Stimulated activated CD4-positive, alpha-beta T cell treated with anti-CD3 and anti-CD28 coated beads, Interleukin-1b, Interleukin-23, amount 100 ng/mL, for 1 hour (primary cell): ENCODE measurements at places on chromosomes 5 and 9.

- DNase-seq, result no peak
These were observed 21.0 kb upstream of the NSMF start for GRCh38 chr9:137479892-137480685.

DNA sequence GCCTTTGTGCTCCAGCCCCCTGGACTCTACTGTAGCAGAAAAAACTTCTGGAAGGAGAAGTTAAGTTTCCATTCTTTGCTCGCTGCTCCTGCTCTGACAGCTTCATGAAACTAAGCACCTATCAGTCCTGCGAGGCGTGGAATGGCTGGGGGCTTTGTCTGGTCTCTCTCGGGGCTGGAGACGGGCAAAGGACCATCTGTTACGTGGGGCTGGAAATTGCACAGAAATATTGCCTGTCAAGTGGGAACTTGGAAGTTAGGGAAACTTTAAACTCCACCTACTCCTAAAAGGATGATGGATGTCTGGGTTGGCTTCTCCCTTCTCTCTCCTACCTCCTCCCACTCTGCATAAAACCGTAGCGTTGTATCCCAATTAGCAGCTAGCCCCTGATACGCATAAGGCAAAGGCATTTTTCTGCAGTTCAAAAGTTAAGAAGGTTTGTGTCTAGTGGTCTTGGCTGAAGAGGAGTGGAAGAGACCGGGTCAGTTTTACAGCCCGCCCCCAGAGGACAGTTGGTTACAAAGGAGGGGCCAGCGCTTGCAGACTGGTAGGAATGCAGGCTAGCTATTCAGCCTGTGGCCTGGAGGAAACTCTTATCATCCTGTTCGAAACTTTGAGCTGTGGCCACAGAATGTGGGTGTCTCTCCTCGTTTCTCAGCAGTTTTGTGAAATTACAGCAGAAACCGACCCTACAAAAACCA is 1.3 kb downstream of the FBXL7 start:
- no peak for DNase-seq

DNA sequence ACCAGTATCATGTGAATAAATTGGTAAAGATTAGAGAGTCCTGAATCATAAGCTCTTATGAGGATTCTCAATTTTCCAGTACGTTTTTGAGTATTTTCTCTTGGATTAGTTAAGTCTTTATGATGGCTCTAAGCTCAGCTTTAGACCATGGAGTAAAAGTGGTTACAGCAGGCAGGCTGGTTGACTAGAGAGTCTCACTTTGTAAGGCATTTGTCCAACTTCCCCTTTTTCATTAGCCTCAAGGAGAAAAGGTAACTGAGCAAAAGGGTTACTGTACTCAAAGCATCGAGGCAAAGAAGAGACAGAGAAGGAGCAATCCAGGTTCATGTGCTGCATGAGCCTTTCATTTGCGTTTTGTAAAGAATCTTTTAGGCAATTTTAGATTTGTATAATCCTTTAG is 8.5 kb downstream of the NOP16 start:
- DNase-seq, result no peak

GRCh38 chr9:11779971-11780370 is 913.2 kb upstream of the TYRP1 start:
- DNase-seq, result no peak

- DNase-seq, result no peak
These were observed 541.4 kb upstream of the ZNF462 start for GRCh38 chr9:106321394-106322180.

- no peak for DNase-seq
These were observed 8.2 kb downstream of the TLX3 start for GRCh38 chr5:171317230-171317629.

DNA sequence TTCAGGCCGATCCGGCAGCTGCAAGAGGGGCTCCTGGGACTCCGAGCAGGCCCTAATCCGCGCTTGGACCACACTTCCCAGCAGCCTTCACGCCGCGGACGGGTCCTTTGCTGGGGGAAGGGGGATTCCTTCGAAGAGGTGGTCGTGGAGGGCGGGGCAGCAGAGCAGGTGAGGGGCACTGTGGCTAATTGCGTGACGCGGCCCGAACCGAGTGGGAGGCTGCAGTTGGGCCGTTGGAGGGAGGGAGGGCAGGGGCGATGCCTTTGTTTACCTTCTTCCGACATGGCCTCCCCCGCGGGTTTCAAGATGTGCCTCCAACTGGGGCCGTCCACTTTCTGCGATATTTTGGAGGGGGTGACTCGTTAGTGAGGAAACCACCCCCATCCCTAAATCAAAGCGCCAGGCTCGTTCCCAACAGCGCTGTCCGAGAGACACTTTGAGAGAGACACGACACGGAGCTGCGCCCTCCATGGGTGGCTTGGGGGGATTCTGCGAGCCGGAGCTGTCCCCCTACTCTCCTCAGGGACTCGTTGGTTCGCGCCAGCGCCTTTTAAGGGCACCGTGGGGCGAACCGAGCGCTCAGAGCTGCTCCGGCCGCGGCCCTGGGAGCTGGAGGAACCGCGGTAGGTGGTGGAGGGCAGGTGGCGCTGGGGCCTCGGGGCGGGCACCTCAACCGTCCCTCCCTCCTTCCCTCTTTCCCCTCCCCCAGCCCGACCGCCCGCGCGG is at the start of gene FAM53C:
Gene FAM53C (plus strand): TSS at position 582 of the 726 bp plus-strand sequence. CDS start 3,070 bp downstream, outside the sequence.
- DNase-seq, result peak; percentile 87

- no peak for DNase-seq
These were observed 42.2 kb downstream of the ANKH start for GRCh38 chr5:14829396-14829795.

DNA sequence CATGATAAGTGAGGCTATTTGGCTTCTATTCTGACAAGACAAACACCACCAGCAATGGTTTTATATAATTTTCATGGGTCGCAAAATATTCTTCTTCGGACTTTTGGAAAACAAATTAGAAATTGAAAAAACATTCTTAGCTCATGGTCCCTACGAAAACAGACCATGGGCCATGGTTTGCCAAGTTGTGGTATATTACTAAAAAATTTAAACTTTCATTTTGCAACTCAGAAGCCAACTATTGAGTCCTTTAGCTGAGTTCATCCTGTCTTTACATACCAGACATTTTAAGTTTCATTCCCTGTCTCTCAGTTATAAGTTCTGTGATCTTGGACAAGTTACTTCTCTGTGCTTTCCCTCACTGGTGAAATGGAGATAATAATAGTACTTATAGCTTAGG is 198.1 kb downstream of the CSNK1G3 start:
- no peak for DNase-seq

DNA sequence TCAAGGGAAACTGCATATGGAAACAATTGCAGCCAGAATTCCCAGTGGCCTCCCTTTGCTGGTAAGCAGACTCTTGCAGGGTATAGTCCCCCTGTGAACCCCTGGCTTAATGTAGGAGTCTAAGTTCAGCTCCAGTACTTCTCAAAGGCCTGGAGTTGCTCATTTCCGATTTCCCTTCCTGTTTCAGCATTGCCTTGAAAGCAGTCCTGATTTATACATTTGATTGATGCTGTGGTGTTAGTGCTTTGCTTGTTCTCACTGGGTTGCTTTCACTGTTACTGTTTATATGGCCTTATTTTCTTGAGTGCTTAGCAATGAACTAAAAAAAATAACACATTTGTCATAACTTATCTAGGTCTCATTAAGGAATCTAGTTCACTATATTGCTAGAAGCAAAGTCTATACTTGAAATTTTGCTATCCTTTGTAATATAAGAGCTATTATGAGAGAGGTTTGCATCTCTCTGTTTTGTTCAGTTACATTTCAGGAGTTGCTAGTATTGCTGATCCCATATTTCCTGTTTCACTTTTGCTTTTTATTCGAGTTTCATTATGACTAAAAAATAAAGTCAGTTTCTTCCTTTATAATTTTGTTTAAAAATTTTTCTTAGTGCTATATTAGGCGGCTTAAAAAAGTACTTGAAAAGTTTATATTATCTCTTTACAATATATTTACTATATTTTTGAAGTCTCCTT is 122.4 kb upstream of the NMUR2 start:
- DNase-seq, result no peak
